ENCODE measurements at places on chromosomes 1 and 21.

GRCh38 chr21:35678393-35678792 is 381.9 kb downstream of the SETD4 start:
- no peak for DNase-seq

DNA sequence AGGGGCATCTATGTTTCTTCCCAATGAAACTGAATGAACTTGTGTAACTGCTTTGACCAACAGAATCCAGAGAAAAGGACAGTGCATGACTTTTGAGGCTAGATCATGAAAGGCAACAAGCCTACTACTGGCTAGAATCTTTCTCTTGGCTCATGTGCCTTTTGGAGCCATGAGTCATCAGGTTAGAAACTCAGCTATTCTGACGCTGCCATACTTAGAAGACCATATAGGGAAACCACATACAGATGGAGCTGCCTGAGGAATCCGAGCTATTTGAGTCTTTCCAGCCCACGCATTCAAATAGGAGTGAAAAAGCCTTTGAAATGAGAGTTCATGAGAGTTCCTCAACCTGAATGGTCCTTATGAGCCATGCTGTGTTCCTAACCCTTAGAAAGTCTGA is 738.5 kb upstream of the CHRM3 start:
- DNase-seq, result no peak

DNA sequence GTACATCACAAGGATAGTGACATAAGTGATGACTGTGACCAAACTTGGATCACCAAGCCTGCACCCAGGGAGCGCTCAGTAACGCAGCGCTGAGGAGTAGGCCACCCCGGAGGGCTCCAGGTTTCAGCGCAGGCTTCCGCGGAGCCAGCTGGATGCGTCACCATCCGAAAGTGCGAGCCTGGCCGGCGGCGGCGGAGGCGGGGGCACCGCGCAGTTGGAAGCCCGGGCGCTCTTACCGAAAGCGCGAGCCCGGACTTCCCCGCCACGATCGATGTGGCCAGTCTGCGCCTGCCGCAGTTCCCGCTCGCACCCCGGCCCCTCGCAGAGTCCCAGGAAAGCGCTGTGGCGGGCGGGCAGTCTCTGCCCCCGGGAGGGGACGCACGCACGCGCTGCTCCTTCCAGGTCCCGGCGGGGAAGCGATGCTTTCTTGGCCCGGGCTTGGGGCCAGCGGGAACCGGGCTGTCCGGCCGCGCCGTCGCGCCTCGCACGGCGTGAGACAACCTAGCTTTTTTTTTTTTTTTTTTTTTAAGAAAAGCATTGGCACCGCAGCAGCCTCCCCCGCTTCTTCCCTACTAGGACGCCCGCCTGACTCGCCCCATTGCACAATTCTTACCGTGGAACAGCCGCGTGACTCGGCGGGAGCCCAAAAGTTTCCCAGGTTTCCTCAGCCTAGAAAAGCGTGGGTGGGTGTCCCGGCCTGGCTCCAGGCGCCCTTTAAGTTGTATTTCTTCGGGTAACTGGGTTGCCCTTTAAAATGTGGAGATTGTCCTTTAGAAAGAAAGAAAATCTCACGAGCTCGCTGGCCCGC is 36.4 kb upstream of the JAK1 start:
- peak; percentile 47 for DNase-seq

- DNase-seq, result no peak
Measured at GRCh38 chr1:154759196-154759595, 110.9 kb downstream of the KCNN3 start.

GRCh38 chr1:207644852-207645634 is at the start of gene CR1L:
Gene CR1L (plus strand): TSS chr1:207645133. CDS start chr1:207645234, 101 bp downstream.
- peak; percentile 71 for DNase-seq

DNA sequence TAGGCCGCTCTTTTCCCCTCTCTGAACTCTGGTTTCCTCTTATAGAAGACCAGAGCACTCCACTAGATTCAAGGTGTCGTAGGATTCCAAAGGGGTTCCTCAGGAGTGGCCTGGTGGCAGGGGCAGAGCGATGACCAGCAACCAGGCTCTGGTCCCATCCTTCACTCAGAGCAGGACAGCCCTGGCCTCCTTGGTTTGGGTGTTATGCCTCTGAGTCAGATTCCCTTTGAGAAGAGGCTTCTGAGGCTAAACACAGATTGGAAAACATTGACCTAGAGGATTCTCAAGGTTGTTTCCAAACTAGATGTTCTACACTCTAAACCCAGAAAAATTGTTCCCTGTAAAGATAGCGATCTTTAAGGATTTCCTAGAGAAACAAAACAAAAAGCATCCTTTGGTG is 49.8 kb upstream of the IKBKE start:
- no peak for DNase-seq

DNA sequence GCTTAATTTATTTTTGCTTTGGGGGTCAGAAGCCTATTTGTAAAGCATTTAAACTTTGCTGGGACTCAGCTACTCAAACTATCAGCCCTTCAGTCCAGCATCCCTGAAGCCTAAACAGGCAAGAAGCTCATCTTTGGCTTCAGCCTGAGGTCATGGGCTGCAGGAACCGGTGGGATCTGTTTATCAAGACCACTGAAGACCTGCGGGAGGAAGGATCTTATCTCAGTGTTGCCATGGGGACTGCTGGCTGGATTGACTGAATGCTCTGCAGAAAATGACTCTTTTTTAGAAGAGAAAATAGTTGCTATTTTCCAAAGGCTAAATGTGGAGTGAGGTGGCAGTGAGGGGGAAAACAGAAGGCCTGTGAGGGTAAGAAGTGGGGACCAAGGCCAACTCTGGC is 20.6 kb upstream of the ATP1B1 start:
- no peak for DNase-seq

- DNase-seq, result no peak
Measured at GRCh38 chr1:6967431-6968111, 182.3 kb downstream of the CAMTA1 start.

GRCh38 chr1:116409751-116410191 is 36.7 kb downstream of the ATP1A1 start:
- no peak for DNase-seq

DNA sequence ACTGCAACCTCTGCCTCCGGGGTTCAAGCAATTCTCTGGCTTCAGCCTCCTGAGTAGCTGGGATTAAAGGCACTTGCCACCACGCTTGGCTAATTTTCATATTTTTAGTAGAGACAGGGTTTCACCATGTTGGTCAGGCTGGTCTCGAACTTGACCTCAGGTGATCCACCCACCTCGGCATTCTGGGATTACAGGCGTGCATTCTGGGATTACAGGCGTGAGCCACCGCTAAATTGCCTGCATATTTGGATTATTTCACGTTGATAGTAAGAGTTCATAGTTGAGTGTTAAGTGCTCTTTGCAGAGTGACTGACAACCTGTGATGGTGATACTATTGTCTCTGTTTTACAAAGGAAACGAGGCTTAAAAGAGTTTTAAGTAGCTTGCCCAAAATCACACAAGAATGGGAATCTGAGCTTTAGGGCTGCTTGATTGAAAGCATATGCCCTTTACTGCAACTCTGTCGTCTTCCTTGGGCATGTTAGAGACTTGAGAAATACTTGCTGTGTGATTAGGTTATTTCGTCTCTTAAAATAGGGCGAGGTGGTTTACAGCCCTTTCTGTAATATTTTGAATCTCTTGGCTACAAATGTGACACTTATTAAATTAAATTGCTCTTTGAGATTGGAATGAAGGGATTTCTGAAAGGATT is 12.4 kb downstream of the CDC42 start:
- no peak for DNase-seq

DNA sequence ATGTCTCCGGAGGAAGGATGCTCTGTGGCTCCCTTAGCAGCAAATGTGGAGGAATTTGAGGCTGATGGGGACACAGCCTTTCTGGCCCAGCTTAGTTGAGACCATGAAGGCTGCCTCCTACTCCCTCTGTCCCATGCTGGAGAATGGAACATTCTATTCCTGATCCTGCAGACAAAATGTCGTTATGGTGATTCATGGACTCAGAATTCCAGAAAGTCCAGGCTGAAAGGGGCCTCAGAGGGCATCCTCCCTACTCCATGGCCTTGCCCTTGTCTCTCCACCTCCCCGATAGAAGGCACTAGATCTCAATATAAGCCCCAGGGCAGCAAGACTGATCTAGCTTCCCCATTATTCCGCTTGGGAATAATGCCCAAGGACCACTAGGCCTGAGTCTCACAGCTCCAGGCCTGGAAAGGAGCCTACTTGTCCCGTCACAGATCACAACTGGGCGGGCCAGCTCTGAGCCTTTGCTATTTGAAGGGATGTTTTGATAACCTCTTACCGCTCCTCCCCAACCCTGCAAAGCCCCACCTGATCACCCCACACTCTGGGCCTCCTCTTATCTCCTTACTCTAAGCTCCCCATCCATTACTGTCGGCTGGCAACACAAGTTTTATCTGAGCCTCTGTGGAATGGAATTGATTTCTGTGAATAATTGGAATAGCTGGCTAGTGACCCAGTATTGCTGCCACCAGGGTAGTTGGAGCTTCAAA is 52.8 kb upstream of the TRABD2B start:
- DNase-seq, result no peak

GRCh38 chr1:52523376-52523775 is 29.5 kb downstream of the TUT4 start:
- DNase-seq, result no peak

DNA sequence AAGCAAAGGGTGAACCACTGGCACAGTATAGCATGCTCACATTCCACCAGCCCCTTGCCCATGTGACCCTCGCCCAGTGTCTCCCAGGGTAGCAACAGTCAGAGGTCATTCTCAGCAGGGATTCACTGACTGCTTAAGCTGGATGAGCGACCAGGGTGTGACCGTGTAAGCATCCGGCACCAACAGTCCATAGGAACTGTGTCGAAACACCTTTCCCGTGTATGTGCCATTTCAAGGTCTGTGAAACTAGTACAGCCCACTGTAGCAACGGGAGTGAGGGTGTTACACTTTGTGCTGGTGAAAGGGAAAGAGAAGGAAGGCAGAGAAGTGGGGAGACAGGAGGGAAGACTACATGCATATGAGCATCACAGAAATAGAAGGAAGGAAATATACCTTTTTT is 10.8 kb downstream of the PIK3C2B start:
- no peak for DNase-seq

GRCh38 chr1:212966616-212967015 is 16.3 kb downstream of the VASH2 start:
- no peak for DNase-seq

DNA sequence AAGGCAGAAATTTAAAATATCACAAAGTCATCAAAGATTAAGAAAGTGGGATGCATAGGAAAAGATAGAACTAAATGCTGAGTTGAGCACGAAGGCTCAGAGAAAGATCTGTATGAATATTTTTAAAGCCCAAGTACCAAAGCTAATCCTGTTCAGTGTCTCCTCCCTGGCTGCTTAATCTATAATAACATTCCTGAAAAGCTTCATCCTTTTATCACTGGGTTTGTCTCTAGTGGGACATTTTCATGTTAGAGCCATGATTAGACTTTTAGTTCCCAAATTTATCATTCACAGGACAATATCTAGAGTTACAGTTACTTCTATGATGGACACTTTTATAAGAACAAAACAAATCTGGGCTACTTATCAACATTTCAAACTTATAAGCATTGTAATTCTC is 38.6 kb downstream of the TNFSF18 start:
- DNase-seq, result no peak

GRCh38 chr1:117654493-117655219 is 48.8 kb downstream of the TENT5C start:
- DNase-seq, result no peak

- no peak for DNase-seq
Measured at GRCh38 chr1:115729756-115730155, 38.8 kb downstream of the CASQ2 start.

DNA sequence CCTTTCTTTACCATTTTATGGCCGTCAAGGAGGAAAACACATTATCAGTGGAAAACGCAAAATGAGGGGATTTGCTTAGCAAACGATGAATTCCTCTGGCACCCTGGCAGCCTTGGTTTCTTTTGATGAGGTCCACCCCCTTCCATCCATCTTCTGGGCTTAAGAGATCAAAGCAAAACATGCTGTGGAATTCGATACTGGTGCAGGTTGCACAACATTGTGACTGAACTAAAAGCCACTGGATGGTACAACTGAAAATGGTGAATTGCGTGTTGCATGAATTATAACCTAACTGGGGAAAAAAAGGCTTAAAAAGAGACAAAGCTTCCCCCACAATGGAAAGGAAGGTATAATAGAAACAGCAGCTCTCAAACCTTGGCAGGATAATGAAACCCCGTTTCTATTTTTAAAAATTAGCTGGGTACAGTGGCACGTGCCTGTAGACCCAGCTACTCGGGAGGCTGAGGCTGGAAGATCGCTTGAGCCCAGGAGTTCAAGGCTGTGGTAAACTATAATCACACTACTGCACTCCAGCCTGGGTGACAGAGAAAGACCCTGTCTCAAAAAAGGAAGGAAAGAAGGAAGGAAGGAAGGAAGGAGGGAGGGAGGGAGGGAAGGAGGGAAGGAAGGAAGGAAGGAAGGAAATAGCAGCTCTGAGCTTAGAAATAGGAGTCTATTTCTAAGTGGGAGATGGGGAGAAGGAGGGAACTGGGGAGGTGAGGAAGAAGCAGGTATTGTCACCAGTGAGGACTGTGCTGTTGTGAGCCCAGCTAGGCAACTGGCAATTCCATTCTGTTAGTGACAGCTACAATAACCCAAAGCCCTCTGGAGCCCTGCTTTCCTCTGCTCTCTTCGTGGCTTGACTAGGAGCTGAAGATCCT is 29.0 kb upstream of the LGALS8 start:
- no peak for DNase-seq

DNA sequence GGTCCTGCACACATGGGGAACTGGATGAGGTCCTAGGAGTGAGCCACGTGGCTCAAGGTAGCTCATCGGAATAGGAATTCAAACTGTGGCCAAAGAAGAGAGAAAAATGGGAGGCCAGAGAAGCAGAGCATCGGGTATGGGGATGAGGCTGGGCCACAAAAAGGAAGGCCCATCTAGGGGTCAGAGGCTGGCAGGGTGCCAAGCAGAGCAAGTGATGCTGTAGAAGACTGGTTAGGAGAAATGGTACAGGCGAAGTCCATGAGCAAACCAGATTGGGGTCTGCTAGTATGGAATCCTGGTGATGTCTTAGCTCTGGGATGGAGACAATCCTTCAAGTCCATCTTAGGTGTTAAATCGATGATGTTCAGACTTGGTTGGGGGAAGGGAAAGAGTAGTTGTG is 68.0 kb downstream of the TEX35 start:
- no peak for DNase-seq

DNA sequence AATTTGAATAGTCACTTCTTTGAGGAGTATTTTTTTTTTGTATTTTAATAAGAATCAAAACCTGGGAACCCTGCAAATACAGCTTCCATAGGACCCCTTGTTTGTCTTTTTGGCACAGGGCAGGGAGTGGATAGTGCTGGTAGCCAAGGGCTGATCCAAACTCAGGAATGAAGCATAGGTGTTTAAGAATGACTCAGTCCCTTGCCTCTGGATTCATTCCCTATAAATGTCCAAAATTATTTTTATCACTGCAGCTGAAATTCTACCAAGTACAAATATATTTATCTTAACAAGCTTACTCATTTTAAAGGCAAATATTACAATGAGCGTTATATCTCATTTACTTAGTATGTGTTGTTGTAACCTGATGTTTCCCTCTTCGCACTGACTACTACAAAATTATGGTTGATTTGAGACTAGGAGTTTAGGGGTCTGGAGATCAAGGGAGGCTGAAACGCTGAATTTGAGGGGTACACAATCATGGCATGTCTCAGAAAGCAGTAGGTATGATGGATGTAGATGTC is 278.6 kb upstream of the LYPLAL1 start:
- no peak for DNase-seq

GRCh38 chr1:207342332-207342731 is 20.9 kb downstream of the CD55 start:
- DNase-seq, result no peak

- no peak for DNase-seq
Measured at GRCh38 chr1:229585338-229585737, 26.8 kb upstream of the ABCB10 start.
